ENCODE measurements at places on chromosomes 7 and 10.

DNA sequence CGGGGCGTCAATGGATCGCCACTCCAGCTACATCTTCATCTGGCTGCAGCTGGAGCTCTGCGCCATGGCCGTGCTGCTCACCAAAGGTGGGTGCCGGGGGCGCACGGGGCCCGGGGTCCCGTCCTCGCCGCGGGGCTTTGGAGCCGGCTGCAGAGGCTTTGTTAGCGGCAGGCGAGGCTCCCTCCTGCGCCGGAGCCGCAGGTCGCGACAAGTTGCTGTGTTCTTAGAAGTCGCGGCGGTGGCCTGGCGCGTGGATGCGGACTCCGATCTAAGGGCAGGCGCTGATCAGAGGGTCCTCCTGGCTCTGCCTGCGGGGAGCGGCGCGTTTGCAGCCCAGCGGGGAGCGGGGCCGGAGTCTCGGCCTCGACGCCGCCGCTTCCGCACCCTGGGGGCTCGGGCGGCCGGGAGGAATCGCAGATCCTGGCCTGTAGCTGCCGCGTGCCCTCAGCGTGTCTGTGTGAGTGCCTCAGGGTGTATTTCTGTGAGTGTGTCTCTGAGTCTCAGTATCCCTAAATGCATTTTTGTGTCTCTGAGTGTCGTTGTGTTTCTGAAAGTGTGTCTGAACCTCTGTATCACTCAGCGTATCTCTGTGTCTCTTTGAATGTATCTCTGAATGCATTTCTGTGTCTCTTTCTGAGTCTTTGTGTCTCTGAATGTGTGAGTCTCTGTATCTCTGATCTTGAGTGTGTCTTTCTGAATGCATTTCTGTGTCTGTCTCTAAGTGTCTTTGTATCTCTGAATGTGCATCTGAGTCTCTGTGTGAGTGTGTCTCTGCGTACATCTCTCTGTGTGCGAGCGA is 766 bp downstream of the BAMBI start:
- peak; percentile 41 for DNase-seq

DNA sequence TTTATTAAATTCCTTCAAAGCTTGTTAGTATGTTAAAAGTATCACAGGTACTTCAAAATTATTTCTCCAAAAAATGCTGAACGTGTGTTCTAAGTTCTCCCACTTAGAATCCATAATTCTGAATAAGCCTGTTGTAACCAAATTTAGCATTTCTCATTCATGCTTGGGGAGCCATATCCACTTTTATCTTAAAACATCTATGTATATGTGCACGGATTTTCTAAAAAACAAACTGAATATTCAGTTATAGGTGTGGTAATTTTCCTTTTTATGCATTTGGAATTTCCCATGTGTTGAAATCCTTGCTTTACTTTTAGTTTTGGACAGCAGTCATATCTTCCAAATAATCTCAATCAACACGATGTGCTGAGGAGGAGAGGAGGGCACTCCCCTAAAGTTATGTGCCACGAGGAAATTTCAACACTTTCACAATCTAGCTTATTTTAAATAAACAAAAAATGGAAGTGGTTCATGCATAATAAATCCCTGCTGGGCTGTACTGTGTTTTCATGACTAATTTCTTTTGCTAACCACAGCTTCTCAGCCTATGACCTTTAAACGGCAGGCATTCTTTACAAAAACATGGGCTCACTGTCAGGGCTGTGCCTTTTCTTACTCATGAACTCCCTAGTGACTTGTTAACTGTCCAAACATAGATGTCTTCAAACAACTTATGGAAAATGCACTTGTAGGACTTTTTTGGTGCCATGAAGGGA is 380.3 kb upstream of the SEMA3C start:
- DNase-seq: no peak

- DNase-seq: no peak
Observed at GRCh38 chr10:47060993-47061500, 149.8 kb downstream of the PTPN20 start.

DNA sequence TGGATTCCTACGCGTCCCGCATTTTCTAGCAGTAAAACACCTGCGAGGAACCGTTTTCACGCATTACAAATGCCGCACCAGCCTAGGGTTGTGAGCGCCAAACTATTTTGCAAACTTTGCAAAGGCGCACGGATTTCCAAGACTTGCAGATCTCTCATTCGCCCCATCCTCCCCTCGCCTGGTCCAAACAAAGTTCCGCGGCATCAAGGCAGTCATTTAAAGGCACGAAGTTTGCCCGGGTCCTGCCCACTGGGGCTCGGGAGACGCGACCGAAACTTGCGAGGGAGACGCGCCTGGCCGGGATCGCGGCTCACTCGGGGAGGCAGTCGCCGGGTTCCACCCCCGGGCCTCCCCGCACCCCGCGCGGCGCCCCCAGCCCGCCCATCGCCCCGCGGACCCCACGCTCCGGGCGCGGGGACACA is 613 bp downstream of the USP6NL start:
- peak; percentile 35 for DNase-seq

DNA sequence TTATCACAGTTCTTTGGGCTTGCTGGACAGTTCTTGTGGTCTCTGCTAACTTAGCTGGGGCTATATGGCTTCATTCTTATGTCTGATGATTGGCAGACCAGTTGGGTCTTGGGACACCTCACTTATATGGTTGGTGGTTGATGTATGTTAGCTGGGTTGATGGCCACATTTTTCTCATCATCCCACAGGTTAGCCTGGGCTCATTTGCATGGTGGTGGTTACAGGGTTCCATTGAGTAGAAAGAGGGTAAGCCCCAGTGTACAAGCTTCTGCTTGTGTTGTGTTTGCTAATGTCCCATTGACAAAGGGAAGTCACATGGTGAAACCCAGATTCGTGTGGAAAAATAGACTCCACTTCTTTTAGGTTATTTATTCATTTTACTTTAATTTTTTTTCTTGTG is 40.6 kb downstream of the TMEM60 start:
- no peak for DNase-seq

- DNase-seq: no peak
Observed at GRCh38 chr7:54955696-54956420, 63.0 kb upstream of the EGFR start.

- no peak for DNase-seq
Observed at GRCh38 chr7:64183126-64183742, 23.8 kb upstream of the ZNF735 start.

Data from WTC11 (cell line).